ENCODE measurements at places on chromosomes 2 and 18.

GRCh38 chr18:51128533-51128932 lies 68.9 kb downstream of the MEX3C start:
- no peak for DNase-seq

- DNase-seq, result no peak
Observed at GRCh38 chr18:79434607-79435401, 39.1 kb downstream of the NFATC1 start.

DNA sequence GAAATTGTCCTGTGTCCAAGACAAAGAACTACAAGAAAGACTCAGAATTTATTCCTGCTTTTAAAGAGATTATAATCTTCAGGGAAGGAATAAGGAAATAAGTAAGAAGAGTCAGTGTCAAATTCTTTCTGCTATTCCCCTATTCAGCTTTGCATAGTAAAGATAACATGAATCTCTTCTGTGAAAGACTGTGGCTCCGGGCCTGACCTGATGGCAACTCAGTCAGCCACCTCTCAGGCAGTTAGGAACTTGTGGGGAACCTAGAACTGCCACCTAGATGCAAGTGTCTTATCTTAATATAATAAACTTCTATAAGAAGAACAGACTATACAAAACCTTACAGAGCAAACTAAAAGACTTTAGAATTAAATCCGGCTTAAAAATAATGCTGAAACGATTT lies 382.0 kb downstream of the RAD51AP2 start:
- DNase-seq, result no peak

GRCh38 chr2:8693157-8693821 lies 11.4 kb downstream of the ID2 start:
- no peak for DNase-seq

DNA sequence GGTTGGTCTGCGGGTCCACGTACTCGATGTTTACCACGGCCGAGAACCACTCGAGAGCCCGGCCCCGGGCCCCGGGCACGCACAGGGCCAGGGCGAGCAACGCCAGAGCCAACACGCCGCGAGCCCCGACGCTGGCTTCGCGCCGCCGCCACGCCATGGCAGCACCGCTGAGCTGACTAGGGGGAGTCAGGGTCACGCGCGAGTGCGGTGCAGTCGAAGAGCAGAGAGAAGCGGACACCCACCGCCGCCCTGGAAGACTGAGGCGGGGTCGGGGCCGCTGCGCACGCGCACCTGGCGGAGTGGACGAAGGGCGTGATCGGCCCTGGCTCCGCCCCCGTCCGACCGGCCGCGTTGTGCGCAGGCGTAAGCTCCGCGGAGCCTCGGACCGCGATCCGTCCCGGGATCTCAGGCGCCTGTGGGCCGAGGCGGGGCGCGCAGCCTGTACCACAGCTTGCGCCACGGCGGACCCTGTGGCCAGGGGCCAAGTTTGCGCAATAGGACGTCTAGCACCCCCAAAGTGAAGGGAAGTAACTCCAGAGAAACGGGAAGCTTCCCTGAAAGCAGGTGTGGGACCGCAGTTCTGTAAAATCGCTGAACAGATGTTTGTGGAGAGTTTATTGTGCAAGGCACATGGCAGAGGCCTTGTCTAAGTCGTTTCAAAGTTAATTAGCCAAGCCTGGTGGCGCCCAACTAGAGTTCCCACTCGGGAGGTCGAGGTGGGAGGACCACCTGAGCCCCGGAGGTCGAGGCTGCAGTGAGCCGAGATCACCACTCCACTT lies at the start of gene RNF149:
Gene RNF149, minus strand, starts transcription at position 270 of the 779 bp plus-strand sequence. Its CDS starts 113 bp downstream, at position 157.
- peak; percentile 90 for DNase-seq
